ENCODE measurements at places on chromosomes 12 and 14.

DNA sequence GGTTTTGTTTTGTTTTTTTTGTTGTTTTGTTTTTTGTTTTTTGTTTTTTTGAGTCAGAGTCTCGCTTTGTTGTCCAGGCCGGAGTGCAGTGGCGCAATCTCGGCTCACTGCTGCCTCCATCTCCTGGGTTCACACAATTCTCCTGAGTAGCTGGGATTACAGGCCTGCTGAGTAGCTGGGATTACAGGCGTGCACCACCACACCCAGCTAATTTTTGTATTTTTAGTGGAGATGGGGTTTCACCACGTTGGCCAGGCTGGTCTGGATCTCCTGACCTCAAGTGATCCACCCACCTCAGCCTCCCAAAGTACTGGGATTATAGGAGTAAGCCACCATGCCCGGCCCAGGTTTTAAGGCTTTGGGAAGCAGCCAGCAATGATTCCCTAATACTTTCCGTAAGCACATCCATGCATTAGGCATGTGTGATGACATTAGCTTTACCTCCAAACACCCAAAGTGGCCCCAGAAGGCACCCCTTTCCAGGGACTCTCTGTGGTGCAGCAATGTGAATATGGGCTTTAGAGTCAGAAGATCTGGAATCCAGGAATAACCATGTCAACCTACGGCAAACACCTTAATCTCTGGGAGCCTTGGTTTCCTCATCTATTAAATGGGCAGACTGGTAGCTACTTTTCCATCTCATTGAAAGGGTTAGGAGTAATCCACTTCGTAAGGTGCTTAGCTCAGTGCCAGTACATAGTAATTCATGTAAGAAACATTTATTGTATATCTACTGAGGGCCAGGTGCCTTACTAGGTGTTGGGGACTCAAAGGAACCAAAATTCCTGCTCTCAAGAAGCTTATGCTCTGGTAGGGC lies 152.9 kb downstream of the ZFP36L1 start:
- DNase-seq, result no peak

DNA sequence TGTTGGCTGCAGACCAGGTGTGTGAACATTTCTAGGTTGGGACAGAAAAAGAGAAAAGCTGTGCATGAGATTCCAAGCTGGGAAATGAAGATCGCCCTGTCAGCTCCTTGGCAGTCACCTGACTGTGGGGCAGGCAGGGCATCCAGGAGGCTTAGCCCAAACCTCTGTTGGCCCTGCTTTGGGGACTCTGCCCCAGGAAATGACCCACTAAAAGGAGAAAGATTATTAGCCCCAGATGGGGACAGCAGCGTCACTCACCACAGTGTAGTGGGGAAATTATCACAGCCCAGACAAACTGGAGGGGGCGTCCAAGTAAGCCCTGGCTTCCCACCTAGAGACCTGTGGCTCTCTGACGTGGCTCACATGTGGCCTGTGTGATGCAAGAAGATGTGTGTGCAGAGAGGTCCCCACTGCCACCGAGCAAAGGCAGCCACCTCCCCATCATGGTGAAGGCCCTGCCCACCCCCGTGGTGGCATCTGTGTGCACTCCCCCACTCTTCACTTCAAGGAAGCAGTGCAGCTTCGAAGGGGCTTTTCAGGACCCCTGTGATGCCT lies 39.1 kb downstream of the DIO3 start:
- no peak for DNase-seq

- no peak for DNase-seq
These were observed 439.4 kb downstream of the CCDC91 start for GRCh38 chr12:28629691-28630090.

GRCh38 chr12:78885466-78885865 lies 20.9 kb downstream of the SYT1 start:
- DNase-seq, result no peak

DNA sequence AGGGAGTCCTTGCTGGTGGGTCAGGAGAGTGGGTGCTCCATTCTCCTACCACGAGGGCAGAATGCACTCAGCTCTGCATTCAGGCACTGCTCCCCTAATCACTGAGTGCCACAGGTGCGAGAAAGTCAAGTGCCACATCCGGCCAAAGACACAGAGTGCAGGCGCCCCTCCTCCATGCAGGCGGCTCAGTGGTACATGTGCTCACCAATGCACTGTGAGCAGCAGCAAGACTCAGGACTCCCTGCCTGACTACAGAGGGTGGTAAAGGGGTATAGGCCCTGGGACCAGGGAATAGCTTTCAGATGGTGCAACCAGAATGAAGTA lies 32.9 kb downstream of the ZFYVE21 start:
- DNase-seq, result peak; percentile 61

GRCh38 chr12:5451251-5451650 lies 19.3 kb downstream of the NTF3 start:
- DNase-seq, result no peak

DNA sequence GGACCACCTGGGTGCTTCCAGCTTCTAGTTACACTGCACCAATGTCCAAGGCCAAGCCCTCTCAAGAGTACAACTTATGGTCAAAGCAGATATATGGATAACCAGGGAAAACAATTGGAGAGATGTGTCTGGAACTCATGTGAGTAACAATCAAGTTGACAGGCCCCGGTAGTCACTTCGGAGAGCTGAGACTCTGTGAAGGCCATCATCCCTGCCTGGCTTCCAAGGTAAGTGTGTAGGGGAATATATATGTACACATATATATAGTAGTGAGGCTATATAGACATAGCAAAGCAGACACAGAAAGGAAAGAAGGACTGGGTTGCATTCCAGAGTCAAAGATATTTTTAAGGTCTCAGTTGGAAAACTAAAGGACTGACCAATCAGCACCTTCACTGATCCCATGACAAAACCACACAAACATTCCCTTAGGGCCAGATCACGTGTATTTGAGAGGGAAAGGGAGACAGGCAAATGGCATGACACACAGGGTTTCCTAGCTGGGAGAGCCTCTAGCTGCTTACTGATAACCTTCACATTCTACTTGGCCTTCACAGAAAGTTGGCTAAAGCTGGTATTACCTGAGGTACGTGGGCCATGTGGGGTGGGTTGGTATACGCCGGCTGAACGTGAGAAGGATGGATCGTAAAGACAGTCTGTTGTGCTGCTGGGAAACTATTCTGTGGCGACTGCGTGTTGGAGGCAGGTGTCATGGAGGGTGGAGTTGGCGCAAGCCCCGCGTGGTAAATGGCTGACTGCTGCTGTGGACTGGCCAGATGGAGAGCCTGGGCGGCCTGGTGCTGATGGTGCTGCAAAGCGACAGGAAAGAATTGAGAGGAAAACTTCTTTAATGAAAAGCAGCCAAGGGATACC lies 50.0 kb downstream of the SH2B3 start:
- DNase-seq, result no peak

- no peak for DNase-seq
These were observed 91.0 kb upstream of the EEA1 start for GRCh38 chr12:93019975-93020630.

DNA sequence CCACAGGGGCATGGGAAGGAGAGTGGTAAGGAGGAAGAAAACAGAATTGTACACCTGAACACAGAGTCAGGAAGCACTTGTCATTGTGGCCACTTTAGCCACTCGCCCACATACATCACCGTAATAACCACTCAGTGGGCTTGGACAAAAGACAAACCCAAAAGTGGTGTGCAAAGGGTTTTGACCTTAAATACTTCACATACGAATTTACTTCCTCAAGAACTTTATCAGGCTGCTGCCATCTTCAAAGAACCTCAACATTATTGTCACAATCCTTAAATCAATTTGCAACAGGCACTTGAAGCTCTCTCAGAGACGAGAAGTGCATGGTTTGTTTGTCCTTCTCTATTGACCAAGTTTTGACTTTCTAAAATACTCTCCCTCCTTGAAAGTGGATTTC lies 187.3 kb upstream of the EGLN3 start:
- no peak for DNase-seq

- DNase-seq, result no peak
These were observed 36.3 kb upstream of the PLEKHA5 start for GRCh38 chr12:19093218-19093617.

DNA sequence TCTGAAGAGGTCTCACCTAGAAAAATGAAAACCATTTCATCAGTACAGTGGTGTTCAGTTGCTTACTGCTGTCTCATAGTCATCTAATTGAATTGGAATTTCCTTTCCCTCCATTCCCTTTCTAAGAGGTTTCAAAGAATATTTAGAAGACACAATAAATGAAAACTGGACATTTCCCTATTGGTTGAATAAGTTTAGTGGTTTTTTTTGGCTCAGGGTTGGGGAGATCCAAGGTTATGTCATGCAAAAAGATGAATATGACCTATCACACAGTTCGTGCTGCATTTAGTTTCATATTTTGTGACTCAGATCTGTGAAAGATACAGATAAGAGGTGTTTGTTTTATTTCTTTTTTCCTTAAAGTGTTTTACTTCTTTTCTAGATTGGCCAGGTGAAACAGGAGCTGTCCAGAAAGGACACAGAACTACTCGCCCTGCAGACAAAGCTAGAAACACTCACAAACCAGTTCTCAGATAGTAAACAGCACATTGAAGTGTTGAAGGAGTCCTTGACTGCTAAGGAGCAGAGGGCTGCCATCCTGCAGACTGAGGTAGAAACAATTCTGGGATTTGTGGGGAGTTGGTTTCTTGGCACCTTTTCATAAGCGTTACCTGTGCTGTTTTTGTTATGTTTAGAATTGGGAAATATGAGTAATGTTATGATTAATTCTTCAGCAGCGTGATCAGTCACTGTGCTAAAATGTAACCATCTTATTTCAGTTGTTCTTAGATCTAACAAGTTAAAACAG lies 124.6 kb downstream of the ERC1 start:
- DNase-seq, result no peak

DNA sequence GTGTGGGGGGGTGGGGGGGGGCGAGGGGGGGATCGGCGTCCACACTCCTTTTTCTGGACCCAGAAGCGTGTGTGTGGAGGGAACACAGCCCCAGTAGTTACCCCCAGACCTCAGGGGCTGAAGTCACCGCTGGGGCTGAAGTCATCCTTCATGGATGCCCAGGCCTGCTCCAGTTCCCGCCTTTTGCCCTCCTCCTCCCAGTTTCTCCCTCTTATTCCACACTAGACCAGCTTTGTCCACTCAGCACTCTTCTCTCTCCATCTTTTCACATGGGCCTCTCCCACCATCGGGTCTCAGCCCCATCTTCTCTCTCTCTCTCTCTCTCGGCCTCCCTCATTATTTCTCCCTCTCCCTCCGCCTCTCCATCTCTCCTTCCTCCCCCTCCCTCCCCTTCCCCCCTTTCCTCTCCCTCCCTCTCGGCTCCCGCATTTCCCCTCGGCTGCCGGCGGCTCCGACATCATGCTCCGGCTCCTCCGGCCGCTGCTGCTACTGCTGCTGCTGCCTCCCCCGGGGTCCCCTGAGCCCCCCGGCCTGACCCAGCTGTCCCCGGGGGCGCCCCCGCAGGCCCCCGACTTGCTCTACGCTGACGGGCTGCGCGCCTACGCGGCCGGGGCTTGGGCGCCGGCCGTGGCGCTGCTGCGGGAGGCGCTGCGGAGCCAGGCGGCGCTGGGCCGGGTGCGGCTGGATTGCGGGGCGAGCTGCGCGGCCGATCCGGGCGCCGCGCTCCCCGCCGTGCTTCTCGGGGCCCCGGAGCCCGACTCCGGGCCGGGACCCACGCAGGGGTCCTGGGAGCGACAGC lies at the start of gene P3H3:
TSS of gene P3H3 (plus strand) at position 426 of the 799 bp plus-strand sequence. CDS start at position 460, 34 bp downstream.
- DNase-seq, result peak; percentile 39

GRCh38 chr12:98999559-98999958 lies 354.5 kb downstream of the APAF1 start:
- DNase-seq, result no peak

GRCh38 chr12:101779626-101780025 lies 40.4 kb upstream of the SYCP3 start:
- no peak for DNase-seq

DNA sequence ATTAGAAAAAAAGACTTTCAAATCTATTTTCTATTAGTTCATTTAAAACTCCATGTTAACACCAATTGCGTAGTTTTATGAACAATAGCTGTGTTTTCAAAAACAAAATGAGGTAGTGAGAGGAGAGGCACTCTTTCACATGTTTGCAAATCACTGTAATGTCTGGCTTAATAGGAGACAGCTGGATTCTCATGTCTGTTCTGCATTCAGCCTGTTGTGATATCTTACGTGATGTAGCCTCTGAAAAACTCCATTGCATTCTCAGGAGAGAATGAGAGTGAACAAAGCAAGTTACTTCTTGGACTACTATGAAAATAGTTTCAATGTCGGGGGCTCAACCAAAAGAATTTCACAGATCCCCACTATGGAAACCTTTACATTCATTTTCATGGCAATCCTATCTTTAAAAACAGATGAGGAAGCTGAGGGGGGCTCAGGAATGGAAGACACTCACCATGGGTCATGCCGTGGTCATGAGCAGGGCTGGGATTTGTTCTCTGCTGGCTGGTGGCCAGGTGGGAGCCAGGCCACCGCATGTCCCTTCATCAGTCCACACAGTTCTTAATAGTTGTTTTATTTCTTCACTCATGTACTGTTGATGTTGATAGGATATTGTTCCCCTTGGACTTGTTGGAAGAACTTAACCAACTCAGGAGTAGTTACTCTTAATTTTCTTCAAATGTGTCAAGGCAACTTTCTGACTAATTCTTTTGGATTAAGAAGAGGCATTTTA lies 346.2 kb upstream of the FAR2 start:
- DNase-seq, result no peak

DNA sequence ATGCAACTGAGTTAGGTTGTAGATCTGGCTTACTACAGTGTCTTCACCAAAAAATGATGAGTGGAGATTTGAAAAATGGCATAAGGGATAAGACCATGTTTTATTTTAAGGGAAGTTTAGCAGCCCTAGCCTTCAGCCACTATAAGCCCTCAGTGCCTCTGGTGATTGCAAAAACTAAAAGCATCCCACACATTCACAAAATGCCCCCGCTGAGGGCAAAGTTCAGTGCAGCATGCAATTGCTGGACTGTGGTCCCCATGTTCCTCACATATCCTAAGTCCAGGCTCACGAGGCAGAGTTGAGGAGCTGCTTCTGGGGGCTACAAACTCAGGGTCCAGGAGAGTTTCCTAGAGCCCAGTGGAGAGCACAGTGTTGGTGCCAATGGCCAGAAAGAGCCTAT lies 29.6 kb upstream of the NCOR2 start:
- no peak for DNase-seq

DNA sequence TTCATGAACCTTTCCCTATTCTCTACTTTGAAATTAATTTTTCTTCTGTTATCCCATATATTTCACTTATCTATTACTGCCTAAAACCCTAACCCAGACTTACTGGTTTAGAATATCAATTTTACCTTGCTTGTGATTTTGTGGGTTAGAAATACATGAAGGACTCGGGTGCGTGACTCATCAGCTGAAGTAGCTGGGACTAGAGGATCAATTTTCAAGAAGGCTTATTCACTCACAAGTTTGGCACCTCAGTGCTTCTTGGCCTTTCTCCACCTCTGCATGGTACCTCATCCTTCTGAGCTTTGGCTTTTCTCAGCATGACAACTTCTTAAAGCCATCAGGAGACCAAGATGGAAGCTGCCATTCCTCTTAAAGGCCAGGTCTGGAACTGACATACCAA lies 57.8 kb downstream of the TMEM117 start:
- DNase-seq, result no peak

Data from naive thymus-derived CD4-positive, alpha-beta T cell (primary cell).